ENCODE measurements at places on chromosomes 4 and X.

DNA sequence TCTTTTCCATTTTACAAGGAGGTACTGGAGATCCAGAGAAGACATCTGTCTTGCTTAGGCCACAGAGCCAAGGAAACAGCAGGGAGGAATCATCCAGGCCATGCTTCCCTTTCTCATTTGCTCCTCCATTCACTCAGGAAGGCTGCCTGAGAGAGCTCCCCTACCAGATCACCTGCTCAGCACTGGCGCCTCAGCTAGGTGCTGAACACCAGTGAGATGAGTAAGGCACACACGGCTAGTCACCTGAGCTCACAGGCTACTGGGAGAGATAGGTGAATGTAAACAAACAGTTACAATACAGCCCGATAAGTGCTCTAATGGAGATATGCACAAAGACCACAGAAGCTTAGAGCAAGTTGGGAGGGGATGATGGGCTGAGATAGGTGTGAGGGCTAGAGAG lies 149.8 kb upstream of the ARHGEF9 start:
- no peak for DNase-seq

GRCh38 chr4:74407891-74408290 lies 37.0 kb upstream of the AREG start:
- no peak for DNase-seq

DNA sequence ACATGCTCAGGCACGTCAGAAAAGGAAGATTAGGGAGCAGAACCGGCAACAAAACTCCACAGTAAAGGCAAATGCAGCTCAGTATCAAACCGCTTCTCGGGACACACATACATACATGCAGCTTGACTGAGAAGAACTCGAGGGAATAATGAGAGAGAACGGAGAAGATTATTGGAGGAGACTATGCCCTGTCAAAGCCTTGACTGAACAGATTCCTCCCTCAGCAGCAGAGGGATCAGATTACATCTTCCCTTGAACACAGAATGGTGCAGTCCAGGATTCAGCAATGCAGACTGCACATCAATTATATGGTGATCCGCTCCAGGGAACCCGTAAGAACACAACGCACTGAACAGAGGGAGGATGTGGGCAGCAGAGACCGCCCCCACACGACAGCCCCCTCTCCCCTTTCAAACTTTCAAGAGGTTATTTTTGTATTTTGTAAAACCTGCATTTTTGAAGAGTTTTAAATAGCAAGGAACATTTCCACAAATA lies 183.2 kb downstream of the FBXW7 start:
- DNase-seq = peak; percentile 94

DNA sequence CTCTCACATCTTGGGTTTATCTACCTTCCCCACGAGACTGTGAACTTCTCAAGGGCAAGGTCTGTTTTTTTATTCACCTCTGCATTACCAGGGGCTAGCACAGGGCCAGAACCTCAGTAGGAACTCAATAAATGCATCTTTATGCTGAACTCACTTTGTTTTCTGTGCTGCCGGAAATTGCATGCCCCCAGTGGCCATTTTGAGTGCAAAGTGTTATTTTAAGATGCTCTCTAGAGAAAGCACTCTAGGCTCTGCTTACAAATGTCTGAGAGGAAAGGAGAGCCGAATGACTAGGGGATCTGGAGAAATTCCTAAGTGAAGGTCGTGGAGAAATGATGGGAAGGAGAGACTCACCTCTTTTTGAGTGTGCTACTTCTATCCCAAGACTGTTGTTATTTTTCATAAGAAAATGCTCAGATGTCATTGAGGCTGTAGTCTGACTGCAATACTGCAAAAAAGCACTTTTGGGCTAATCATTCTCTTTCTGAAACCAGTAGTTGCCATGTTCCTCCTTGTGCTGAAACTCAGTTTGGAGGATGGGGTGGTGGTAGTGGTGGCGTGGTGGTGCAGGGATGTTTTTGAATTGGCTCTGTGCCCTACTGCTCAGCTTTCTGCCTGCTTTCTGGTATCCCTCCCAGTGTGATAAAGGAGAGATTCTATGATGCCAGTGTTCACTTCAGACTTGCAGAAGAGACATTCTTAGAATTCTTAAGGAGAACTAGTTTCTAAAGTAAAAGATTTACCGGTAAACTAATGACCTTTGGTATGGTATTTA lies 41.3 kb downstream of the DOCK11 start:
- DNase-seq = no peak

Data from vagina (tissue), 2 donors.